ENCODE measurements at places on chromosomes 1 and 21.

- no peak for DNase-seq
Observed at GRCh38 chr1:16167331-16168143, 11.7 kb upstream of the EPHA2 start.

DNA sequence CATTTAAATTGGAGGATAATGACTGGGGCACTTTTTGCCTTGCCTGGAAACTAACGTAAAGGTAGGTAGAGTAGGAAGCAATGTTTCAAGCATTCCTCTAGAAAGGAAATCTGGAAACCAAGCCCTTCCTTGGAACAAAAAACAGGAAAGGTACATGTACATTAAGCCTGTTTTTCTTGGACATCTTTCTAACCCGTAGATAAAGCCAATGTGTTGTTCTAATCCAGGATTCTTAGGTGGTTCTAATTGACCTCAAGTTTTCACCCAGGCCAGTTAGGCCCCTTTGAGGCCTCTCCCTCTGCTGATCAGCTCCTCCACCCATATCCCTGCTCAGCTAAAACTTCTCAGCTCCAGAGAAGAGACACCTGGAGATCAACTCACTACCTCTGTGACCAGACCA is 6.3 kb upstream of the DUSP23 start:
- peak; percentile 51 for DNase-seq

GRCh38 chr1:20964540-20965484 is 177.7 kb upstream of the HP1BP3 start:
- DNase-seq, result peak; percentile 32

DNA sequence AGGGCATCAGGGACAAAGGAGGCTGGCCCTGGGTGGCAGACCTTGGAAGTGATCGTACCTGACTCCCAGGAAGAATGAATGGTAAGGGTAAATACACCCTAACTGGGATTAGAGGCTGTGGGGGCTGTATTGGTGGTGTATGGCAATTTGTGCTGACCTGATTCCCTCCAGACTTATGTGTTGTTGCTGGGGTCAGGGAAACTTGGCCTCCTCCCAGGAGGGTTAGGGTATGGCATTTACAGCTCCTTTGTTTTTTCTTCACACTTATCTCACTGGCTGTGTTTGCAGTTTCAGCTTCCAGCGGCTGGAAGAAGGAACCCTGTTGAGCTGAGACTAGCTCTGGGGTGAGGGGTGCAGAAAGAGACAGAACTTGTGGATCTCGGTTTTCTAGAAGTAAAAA is 8.2 kb downstream of the VANGL1 start:
- peak; percentile 62 for DNase-seq

DNA sequence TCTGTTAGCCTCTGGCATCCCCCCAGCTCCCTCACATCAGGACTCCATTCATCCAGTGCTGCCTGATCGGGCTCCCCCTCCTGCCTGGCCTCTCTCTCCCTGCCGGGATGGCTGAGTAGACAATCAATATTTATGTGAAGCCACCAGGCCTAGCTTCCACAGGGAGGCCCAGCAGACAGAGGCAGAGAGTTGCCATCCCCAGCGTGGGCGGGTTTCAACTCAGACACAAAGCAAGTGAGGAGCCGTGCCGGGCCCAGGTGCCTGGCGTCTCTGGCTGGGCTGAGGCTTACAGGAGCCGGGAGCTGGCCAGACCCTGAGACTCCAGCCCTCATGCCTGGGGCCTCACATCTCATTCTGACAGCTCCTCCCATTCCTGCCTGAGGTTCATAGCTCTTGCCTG is 34.5 kb upstream of the ATP2B4 start:
- no peak for DNase-seq

DNA sequence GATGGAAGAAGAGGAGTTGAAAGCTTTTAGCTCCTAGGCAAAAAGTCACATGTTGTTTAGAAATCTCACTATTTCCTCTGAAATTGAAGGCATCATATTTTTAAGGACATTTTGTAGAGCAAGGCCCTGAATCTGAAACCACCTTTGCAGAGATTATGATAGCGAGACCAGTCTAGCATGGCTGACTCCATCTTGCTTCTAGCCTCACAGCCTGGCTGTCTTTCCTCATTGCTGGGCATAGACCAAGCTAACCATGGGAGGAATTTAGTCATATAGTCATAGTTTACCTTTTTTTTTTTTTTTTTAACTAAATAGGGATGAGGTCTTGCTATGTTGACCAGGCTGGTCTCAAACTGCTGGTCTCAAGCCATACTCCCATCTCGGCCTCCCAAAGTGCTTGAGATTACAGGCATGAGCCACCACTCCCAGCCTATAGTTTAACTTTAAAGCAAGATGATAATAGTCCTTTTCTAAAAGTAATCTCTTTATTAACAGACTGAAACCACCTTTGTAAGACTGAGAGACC is 42.2 kb upstream of the ZNF326 start:
- no peak for DNase-seq

- DNase-seq, result no peak
Observed at GRCh38 chr1:53639251-53639763, 99.7 kb downstream of the GLIS1 start.

GRCh38 chr1:55547405-55547804 is 332.2 kb upstream of the USP24 start:
- DNase-seq, result no peak

GRCh38 chr1:61519631-61520030 is 205.3 kb downstream of the TM2D1 start:
- DNase-seq, result no peak

GRCh38 chr1:51732701-51733425 is 116.0 kb downstream of the OSBPL9 start:
- DNase-seq, result no peak

DNA sequence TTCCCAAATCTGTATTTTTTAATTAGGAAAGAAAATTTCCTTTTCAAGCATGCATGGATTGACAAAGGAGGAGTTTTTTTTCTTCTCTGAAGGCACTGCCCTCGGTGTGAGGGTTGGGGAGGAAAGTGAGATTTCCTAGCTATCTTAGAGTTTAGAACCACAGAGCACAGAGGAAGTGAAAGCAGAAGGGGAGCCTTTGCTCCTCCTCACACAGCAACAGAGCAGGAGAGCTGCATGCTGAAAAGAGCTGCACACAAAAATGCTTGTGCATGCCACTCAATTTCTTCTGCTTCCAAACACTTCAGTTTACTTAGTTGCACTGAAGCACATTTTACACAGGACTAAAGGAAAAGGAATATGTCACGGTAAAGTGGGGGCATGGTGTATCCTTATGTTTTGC is 308.1 kb downstream of the GPATCH2 start:
- no peak for DNase-seq

DNA sequence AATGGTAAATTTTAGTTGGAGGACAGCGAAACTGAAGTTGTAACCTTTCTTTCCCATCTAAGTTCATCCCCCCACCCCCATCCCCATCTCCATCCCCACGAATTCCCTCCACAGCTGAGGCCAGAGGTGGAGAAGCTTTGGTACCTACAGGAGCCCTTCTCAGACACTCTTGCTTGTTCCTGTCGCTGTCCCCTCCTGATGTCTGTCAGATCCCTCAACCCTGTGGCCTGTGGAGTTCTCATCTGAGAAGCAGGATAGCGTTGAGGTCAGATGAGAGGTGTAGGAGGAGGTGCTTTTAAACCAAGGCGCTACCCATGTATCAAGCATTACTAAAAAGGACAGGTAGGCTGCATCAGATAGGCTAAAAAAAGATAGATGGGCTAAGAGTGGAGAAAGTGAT is 769 bp downstream of the NTPCR start:
- DNase-seq, result peak; percentile 45

- DNase-seq, result peak; percentile 81
Observed at GRCh38 chr1:60949154-60949825, 133.1 kb upstream of the NFIA start.

Measured in endothelial cell of umbilical vein (primary cell).